ENCODE measurements at places on chromosomes 2 and 18.

GRCh38 chr2:69490486-69490885 is 53.3 kb upstream of the NFU1 start:
- no peak for DNase-seq

DNA sequence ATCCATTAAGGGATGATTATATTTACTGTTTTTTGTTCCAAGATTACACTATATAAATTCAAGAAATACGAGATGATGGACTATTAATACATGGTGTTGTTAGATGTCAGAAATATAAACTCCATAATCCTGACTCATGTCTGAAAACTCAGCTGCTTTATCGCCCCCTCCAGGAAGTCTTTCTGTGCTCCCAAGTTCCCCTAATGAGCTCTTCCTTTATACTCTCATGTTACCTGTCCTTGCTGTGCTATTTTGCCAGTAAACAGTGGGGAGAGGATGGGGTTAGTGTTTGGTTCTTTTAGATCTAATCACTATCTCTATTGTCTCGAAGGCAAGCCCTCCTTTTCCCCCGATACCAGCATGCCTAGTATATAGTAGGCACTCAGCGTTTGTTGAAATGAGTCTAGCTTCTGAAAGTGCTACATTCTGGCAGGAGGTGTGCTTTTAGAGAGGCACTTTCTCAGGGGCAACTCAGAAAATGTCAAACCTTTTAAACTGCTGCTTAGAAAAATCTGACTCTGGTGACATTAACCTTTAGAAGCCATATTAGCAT is 21.4 kb upstream of the BARD1 start:
- DNase-seq = no peak

- no peak for DNase-seq
Observed at GRCh38 chr2:36555789-36556188, 42.2 kb downstream of the FEZ2 start.

DNA sequence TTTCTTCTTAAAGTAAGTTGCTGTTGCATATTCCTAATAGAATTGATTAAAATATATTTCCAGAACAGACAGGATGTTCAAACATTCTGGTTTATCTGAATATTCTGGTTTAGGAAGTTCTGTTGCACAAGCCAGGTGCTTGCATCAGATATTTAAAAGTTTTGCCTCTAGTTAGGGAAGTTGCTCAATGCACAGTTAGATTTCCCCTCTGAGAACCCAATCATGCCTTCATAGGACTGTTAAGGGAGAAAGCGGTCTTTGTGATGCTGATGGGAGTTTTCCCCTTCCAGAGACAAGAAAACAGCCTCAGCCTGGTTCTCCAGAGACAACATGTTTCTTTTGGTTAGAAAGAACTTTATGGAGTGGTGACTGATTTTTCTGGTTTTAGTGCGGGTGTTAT is 65.6 kb upstream of the REV1 start:
- DNase-seq = no peak

DNA sequence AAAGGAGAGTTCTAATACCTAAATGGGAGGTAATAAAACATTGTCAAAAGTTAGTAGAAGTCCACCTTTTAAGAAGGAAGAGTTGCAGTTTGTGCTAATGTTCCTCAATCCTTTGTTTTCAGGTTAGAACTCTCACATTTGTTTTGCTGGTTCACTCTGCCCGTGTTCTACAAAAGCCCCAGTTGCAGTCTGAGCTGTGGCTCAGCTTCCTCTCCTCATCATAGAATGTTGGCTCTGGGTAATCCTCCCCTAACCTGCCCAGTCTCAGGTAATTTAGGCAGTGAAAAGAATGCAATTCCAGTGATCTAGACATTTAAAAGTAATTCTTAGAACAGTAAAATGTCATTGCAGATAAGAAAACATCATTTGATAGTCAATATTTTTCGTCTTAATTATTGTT is 1410.4 kb upstream of the ZEB2 start:
- no peak for DNase-seq

- no peak for DNase-seq
Observed at GRCh38 chr2:47129191-47129706, 25.9 kb downstream of the STPG4 start.

DNA sequence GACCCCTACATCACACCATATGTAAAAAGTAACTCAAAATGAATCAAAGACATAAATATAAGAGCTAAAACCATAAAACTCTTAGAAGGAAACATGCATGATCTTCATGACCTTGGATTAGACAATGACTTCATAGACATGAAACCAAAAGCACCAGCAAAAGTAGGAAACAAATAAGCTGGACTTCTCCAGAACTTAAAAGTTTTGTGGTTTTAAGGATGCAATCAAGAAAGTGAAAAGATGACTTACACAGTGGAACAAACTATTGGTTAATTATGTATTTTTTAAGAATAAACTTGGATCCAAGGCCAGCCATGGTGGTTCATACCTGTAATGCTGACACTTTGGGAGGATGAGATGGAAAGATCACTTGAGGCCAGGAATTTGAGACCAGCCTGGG is 150.2 kb downstream of the GALNT1 start:
- DNase-seq = no peak

DNA sequence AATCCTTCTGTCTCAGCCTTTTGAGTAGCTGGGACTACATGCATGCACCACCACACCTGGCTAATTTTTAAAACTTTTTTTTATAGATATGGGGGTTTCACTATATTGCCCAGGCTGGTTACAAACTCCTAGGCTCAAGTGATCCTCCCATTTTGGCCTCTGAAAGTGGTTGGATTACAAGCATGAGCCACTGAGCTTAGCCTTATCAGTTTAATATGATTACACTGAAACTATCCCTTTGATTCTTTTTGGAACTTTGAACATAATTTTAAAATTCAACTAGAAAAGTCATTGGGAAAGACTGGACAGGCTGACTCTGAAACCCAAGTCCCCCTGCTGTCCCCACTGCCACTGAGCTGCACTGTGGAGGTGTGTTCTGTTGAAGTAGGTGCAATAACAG is 114.8 kb downstream of the ARL4C start:
- no peak for DNase-seq

DNA sequence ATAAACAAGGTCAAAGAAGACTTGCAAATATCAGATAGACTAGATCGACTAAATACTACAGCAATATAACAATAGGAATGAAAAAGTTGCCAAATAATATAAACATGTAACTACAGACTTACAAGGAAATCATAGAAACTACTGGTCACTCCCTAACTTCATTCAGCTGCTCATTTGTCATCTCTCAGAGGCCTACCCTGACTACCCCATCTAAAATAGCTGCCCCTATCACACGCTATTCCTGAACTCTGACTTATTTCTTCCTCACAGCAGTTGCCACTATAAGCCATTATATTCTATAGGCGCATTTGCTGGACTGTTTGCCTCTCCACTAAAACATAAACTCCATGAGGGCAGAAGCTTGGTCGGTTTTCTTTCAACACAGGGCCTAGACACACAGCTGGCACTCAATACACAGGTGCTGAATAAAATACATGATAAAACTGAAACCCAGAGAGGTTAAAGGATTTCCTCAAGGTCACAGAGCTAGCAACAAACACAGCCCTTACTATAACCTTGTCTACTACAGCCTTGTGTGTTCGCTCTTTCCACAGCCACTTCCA is 1.8 kb downstream of the STRN start:
- DNase-seq = no peak

GRCh38 chr18:70426818-70427217 is 138.0 kb downstream of the SOCS6 start:
- no peak for DNase-seq

GRCh38 chr18:52156166-52156565 is 183.8 kb upstream of the DCC start:
- DNase-seq = no peak

DNA sequence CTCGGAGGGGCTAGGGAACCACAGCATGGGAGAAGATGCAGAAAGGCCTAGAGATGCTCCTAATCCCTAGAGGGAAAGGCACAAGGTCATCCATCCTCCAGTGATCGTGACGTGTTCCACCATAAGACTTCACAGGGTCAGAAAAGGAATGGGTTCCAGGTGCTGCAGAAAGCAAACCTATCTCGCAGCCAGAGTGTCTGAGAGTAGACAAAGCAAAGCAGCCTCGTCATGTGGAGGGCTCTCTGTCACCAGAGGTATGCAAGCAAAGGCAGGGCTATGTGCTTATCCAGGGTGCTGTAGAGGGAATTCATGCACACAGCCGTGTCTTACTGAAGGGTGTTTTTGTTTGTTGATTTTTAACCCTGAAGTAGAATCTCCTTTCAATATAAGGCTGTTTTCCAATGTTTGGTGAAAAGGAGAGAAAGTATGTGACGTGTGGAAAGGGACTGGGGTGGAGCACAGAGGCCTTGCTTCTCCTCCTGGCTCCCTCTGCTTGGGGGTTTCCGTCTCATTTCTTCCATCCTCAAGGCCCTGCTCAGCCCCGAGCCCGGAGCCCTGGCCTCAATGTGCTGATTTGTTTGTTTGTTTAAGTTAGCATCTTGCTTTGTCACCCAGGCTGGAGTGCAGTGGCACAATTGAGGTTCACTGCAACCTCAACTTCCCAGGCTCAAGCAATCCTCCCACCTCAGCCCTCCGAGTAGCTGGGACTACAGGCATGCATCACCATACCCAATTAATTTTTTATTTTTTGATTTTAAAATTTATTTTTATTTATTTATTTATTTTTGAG is 3.0 kb downstream of the GPR55 start:
- DNase-seq = no peak

DNA sequence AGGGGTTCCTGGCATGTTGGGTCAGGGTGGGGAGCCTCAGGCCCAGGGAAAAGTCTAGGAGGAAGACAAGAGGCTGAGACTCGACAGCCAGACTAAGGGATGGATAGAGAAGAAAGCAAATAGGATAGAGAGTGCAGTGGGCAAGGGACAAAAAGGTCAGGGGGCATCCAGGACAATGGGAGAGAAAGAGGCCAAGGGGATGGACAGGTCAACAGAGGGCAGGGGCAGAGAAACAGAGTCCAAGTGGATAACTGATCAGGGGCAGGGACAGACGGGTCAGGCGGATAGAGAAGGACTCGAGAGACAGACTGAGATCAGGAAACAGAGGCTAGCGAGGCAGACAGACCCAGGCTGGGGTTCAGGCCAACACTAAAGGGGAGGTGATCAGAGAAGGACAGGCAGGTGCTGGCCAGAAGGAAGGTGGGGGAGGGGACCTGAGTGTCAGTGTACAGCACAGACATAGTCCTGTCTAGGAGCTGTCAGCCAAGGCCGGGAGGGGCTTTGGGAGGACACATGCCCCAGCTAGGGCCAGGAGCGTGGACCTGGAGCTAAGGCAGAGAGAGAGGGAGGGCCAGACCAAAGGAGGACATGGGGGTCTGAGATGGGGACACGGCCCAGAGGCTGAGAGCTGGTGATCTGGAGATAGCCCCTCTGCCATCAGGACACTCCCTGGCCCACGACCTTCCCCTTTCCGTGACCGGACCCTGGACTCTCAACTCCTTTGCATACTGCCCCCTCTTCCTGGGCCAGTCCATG is 12.2 kb downstream of the ASIC4 start:
- DNase-seq = no peak

GRCh38 chr2:229408962-229409361 is 137.9 kb upstream of the PID1 start:
- no peak for DNase-seq

DNA sequence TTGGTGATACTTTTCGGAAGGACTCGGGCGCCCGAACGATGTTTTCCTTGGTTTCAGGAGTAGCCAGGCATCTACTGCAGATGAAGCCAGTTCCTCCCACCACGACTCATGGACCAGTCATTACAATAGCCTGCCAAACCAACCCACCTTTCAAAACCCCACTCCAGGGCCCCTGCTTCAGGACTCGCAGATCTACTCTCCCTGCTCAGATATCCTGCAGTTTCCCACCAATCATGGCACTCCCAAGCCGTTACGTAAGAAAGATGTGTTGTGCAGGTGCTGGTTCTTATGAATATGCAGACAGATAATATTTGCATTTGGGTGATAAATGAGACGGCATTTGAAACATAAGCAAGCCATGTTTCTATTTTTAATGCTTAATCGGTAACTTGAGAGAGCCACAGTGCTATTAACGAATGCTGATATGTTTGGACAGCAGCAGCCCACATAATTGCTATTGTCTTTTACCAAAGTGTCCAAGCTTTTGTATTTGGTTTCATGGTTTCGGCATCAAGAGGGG is 3.5 kb upstream of the CYS1 start:
- DNase-seq = no peak

GRCh38 chr2:73059106-73059505 is 12.4 kb downstream of the SFXN5 start:
- DNase-seq = no peak

GRCh38 chr2:29561181-29561580 is 360.2 kb downstream of the ALK start:
- no peak for DNase-seq

GRCh38 chr2:7432436-7432835 is 515.2 kb downstream of the RNF144A start:
- no peak for DNase-seq

DNA sequence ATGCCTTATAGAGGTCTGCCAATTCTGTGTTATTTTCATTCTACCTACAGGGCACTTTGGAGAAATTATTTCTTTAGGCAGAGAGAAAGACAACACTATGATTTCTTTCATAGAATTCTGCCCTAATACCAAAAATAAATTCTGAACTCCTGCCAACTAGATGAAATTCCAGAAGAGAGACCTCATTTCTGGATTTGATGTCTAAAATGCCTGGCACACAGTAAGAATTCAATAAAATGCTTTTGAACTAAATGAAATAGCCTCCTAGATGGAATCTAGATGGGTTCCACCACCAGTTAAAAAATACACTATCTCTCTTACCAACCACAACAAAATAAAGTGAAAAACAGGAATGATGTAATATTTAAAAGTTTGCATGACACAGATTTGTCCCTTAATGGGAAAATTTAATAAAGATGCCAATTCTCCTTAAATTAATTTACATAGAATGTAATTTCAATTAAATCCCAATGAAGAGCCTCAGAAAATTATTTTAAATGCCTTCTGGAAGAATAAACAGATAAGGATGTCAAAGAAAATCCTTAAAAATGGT is 75.0 kb downstream of the OSBPL1A start:
- no peak for DNase-seq

GRCh38 chr2:24050041-24050979 is 769 bp downstream of the FKBP1B start:
- no peak for DNase-seq

DNA sequence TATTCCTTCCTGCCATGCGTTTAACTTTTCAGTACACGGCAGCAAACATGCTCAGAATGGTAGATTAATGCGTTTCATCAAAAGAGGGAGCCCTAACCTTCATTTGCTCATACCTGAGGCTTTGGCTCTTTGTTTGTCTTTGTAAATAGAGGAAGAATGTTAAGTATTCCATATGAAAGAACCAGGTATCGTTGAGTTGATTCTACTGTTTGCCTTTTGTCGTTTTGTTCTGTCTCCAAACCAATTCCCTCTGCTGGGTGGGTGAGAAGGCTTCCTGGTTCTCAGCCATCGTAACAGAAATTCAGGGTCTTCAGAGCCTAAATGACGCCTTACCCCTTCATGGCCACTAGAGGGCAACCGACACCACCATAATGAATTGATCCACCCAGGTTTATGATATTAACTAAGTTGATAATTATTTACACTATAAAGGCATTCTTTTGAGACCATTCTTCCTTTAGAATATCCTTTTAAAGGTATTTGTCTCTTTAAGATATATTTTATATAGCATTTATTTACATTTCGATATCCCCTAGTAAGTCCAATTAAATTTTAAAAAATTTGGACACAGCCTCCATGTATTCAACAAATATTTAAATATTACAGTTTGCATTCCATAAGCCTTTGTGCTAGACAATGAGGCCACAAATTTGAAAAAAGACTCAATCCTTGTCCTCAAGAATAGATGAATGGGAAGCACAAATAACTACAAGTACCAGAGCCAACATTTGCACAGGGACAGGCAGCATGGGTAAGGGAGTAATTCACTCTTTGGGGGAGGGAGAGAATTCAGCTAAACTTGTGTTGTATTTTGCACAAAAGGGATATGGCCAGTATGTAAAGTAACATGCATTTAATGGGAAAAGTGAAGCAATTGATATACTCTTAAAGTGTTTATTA is 48.1 kb downstream of the TIMM21 start:
- DNase-seq = no peak
